ENCODE measurements at places on chromosomes 4 and X.

DNA sequence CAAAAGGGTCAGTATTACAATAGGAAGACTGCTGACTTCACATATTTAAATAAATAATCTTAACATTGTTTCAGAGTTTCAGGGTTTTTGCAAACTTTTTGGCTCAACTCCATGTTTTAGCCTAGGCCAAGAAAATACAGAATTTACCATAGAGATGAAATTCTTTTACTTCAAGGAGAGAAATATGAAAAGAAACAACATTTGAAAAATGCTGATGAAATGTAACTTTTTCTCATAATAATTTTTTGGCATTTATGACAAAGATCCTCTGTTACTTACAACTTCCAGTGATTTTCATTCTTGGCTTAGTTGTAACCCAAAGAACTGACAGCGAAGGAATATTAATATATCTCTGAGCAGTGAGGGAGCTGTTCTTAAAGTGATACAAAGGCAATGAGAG is 316.1 kb upstream of the EMCN start:
- no peak for DNase-seq

GRCh38 chr4:165384186-165384585 is 5.4 kb downstream of the CPE start:
- DNase-seq = no peak

GRCh38 chrX:79290596-79290995 is 76.5 kb downstream of the ITM2A start:
- DNase-seq = no peak

DNA sequence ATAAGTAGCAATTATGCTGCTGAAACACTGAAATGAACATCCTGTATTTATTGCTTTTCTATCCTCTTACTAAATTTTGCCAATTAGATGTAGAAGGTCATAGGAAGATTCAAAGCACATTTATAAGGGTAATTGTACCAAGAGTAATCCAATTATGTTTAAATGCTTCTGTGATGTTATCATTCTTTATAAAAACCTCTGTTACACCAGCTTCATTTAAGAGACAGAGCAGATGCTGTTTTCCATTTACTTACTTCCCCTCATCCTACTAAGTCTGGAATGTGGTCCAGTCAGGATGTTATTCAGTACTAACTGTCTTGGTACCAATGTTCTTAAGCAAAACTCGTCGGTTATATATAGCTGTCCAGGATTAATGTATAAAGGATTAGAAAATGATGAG is 539.6 kb downstream of the PDHA2 start:
- no peak for DNase-seq

- no peak for DNase-seq
Observed at GRCh38 chrX:77014377-77015372, 432.5 kb upstream of the FGF16 start.

- no peak for DNase-seq
Observed at GRCh38 chr4:114986133-114986532, 127.3 kb downstream of the NDST4 start.

DNA sequence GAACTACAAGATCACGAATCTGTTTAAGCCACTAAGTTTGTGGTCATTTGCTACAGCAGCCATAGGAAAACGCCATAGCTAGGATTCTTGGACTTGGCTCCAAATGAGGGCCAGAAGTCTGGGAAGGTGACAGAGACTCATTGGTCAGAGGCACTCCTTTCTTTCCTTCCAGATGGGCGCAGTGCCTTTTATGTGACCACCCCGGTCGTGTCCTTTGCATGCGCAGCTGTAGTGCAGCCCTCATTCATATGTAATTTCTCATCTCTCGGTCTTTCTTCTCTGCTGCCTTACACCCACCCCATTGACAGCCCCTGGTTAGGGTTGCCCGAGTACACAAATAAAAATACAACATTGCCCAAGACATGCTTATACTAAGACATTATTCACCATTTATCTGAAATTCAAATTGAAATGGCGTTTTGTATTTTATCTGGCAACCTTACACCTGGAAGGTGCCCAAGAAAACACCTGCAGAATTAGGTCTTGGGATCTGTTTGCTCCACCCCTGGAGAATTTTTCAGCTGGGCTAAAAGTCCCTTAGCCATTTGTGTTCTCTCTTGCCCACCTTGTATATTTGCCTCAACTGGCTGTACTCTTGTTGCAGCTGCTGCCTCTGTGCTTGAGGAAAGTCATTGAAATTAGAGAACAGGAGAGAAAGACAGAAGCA is 21.9 kb downstream of the CCKAR start:
- DNase-seq = no peak

DNA sequence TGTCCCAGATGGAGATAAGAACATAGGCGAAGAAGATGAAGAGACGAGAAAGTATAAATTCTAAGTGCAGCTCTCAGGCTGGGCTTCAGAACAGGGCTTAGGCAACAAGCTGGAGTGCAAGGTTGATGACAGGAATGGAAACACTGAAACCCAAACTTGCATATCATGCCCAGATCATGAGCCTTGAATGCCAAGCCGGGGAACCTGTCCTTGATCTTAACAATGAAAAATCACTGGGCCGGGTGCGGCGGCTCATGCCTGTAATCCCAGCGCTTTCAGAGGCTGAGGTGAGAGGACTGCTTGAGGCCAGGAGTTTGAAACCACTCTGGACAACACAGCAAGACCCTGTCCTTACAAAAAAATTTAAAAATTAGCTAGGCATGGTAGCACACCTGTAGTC is 17.2 kb downstream of the AFAP1 start:
- DNase-seq = no peak

GRCh38 chrX:123814343-123814742 is 45.5 kb upstream of the XIAP start:
- DNase-seq = no peak

GRCh38 chr4:38470735-38471262 is 193.2 kb upstream of the KLF3 start:
- no peak for DNase-seq

GRCh38 chrX:7996851-7997250 is 69.6 kb upstream of the PNPLA4 start:
- DNase-seq = no peak

DNA sequence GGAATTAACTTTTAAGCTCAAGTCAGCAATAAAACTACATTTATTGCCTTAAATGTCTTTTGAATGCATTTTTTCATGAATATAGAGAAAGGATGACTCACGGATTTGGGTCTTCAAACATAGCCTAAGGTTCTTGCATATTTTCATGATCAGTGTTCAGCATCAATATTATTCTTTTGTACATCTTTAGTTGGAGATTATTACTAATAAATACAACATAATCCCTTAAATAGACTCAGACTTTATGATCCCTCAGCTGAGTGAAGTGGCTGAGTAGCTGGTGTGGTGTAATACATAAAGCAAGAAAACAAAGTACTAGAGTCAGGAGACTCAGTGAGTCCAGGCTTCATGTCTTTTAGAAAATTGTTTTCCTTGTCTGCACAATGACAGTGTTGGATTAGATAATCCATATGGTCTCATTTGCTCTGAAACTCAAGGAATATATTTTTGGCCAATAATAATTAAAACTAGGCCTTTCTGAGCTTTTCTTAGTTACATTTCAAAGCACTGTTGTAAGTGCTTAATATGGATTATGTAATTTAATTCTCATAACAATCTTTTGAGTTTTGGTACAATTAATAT is 78.3 kb upstream of the UNC5C start:
- no peak for DNase-seq

GRCh38 chrX:38754102-38754790 is 47.0 kb upstream of the MID1IP1 start:
- no peak for DNase-seq

DNA sequence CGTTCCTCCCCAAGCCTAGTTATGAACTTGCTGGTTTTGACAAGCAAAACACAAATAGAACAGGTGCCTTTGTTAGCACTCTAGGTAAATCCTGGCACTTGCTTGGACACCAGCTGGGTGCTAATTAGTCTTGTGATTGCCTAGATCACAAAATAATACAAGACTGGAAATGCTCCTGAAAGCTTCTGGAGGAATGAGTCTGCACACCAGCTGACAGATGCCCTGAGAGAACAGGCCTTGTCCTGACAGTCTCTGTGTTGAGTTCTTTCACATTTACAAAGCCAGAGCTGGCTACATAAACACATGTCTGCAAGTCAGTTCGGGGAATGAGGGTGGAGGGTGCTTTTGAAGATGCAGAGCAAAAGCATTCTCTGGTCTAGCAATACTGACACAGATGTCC is 93.8 kb downstream of the ELOVL6 start:
- DNase-seq = no peak

GRCh38 chr4:99755223-99755944 is 61.2 kb upstream of the DAPP1 start:
- no peak for DNase-seq

- DNase-seq = no peak
Observed at GRCh38 chr4:180380733-180381132, 1862.5 kb upstream of the TENM3 start.

DNA sequence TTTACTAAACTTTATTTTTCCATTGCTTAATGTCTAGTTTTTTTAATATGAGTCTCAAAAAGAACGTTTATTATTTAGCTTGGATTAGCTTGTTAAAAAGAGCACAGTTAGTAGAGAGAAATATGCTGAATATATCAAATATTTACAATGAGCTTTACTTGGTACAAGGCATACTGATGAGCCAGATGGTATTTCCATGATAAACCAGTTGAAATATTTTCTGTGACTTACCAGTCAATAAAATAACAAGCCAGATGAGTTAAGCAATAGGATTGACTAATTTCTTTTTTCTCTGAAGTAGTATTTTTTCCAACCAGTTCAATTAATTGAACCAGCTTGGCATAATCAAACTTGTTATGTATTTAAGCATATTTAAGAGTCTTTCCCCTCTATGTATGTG is 134.1 kb downstream of the KLHL34 start:
- no peak for DNase-seq

- DNase-seq = no peak
Observed at GRCh38 chr4:10093801-10094552, 22.6 kb downstream of the WDR1 start.

- DNase-seq = no peak
Observed at GRCh38 chrX:17732138-17732783, 5.0 kb upstream of the SCML1 start.

- DNase-seq = no peak
Observed at GRCh38 chrX:121365572-121366161, 318.3 kb downstream of the GLUD2 start.

GRCh38 chr4:24209131-24209530 is 319.3 kb upstream of the PPARGC1A start:
- DNase-seq = no peak

DNA sequence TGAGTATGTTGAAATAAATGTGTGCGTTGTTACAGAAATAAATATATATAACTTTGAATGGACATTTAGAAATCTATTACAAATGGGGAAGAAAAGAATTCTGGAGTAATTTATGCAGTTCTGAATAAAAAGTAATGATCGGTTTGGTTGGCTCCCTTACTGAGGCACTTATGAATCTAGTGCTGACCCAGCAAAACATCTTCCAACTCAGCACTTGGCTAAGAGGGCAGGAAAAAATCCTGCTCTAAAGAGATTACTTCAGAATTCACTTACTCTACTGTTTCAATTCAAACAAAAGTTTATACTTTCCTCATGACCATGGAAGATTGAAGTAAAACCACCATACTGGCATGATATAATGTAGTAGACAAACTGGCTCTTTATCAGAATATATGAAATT is 123.9 kb upstream of the RXFP1 start:
- no peak for DNase-seq

DNA sequence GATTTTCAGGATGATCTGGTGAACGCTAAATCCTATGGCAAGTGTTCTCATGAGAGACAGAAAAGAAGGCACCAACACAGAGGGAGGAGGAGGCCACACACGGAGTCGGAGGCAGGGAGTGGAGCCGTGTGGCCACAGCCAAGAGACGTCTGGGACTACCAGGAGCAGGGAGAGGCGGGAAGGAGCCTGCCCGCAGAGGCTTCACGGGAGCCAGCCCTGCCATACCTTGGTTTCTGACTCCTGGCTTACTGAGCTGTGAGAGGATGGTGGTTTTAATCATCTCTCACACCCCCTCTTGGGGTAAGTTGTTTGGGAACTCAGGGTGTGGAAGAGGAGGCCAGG is 33.5 kb upstream of the GPR78 start:
- DNase-seq = no peak

- no peak for DNase-seq
Observed at GRCh38 chrX:47170861-47171692, 22.6 kb upstream of the UBA1 start.

DNA sequence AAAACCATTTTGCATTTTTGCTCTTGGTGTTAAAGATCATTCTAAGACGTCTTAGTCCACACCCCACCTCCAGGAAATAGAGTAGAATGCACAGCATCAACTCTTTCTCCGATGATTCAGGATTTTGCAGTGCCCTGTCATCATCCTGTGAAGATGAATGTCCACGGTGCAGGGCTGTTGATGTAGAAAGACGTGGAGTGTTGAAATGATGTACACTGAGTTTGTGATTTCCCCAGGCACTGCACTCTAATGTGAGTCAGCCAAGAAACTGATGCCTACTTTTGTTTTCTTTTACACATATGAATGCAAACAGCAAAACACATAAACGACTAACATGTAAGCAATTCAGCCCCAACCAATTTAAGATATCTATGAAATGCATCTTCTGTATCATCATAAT is 10.5 kb downstream of the LGI2 start:
- no peak for DNase-seq

DNA sequence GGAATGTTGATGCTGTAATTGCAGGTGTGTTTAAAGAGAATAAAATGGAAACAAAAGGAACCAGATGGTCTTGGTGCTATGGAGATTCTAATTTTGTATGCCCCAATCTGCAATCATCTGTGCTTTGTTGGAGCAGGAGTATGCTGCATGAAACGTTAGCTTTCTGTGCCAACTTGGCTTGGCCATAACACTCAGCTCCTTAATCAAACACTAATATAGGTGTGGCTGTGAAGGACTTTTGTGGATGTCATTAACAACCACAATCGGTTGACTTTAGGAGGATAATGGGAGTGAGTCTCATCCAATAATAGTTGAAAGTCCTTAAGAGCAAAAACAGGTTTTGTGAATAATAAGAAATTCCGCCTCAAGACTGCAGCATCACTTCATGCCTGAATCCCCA is 399.2 kb downstream of the NLGN4X start:
- DNase-seq = no peak

DNA sequence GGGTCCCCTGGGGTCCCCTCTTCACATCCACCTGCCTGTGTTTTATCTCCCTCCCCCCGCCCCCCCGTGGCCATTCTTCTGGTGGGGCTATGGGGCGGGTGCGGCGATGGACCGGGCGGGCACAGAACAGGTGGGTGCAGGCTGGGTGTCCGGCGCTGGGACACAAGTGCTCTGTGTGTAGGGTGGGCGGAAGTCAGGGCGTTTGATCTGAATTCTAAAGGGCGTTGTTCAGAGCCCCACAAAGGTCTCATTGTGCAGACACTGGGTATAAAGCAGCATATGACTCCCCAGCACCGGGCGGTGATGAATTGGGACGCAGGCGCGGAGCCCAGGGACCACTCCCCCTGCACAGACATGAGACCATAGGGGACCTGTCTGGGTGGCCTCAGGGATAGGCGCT is at the start of gene GJB1:
TSS of gene GJB1 (plus strand) at position 296 of the 400 bp plus-strand sequence. CDS start 484 bp downstream, outside the sequence.
- no peak for DNase-seq

DNA sequence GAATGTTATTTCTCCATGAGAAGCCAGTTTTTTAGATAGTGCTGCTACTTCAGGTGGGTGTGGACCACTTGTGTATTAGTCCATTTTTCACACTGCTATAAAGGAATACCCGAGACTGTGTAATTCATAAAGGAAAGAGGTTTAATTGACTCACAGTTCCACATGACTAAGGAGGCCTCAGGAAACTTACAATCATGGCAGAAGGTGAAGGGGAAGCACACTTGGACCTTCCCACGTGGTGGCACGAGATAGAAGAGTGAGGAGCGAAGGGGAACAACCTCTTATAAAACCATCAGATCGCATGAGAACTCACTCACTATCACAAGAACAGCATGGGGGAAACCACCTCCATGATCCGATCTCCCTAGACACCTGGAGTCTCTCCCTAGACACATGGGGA is 3.4 kb upstream of the PPID start:
- no peak for DNase-seq

- no peak for DNase-seq
Observed at GRCh38 chr4:167143018-167143417, 91.3 kb downstream of the SPOCK3 start.
